SHP77 treated with DMSO at 0.1 percent for 48 hours (cell line): ENCODE measurements at places on chromosomes 1 and 21.

- DNase-seq: no peak
These were observed 1.1 kb downstream of the TRIM58 start for GRCh38 chr1:247857985-247858619.

DNA sequence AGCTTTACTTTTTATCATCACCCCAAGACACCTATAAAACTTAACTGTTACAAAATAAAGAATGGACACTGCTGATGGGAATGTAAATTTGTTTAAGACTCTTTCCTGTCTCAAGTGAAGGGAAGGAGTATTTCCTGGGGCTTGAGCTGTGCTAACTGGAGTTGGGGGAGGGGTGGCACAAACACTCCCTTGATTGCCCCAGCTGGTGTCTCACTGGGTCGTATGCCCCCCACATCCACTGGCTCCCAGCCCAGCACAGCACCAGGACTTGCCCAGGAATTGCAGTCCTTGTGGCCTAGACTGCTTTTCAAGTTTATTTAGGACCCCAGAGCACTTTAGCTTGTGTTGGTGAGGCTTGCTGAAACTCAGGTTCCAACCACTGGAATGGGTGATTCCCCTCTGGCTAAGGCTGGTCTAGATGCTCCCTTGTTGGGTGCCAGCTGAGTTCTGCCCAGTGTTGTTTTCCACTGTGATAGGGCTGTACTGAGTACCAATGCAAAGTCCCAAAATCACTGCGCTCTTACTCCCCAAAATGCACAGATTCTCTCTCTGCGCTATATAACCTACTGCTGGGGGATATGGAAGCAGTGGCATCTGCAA lies 49.1 kb upstream of the DR1 start:
- no peak for DNase-seq

- no peak for DNase-seq
These were observed 6.9 kb downstream of the MIB2 start for GRCh38 chr1:1622010-1622787.

DNA sequence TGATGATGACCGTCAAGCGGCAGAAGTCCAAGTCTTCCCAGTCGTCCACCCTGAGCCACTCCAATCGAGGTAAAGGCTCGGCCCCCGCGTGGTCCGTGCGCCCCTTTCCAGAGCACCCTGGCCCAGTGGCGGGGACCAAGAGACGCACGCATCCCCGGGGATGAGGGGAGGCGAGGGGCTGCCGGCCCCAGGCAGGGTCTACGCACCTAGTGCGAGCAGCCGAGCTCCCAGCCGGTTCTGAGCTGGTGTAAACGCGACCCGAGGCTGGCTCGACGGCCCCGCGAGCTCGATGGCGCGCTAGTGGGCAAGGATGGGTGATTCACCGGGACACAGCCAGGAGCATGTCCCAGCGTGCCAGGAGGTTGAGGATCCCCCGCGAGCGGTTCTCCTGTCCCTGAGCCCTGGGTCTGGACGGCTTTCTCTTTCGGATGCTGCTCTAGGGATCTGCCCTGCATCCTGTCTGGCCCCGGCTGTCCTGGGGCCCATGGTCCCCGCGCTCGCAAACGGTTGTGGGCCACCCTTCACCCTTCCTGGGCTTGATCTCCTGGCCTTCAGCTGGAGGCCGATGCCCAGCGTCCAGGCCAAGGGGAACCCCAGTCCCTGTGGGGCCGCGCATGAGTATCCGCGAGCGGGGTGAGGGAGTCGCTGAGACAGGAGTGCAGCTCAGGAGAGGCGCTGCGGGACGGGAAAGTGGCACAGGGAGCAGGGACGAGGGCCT lies 689 bp downstream of the PKP1 start:
- no peak for DNase-seq

GRCh38 chr21:29315131-29315749 lies 16.5 kb downstream of the BACH1 start:
- DNase-seq: no peak

GRCh38 chr1:9018333-9018732 lies 7.9 kb downstream of the SLC2A7 start:
- no peak for DNase-seq
